Esophagus mucosa (tissue), 1 donor: ENCODE measurements at places on chromosomes 13 and 19.

- ATAC-seq, result no peak
These were observed 46.0 kb downstream of the RGCC start for GRCh38 chr13:41503356-41503755.

- ATAC-seq, result no peak
These were observed 365.9 kb downstream of the FGF14 start for GRCh38 chr13:102035969-102036368.

DNA sequence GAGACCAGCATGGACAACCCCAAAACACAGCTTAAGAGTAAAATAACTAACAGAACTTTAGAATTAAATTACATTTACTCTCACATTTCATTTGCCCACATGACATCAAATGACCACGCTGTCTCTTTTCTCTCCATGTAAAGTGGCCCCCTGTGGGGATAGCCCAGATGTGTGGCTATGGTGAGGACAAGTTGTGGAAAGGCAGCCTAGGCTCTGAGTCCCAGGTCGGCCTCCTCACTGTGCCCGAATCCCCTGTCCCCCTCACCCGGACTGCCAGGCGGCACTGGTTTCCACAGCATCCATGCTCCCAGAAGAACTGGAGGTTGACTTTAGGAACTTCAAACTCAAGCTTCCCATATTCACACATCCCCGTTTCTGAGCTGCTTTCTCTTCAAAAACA, 111.8 kb upstream of the UQCRFS1 start:
- ATAC-seq, result no peak

GRCh38 chr13:98537740-98538139, 39.2 kb downstream of the STK24 start:
- ATAC-seq, result no peak

DNA sequence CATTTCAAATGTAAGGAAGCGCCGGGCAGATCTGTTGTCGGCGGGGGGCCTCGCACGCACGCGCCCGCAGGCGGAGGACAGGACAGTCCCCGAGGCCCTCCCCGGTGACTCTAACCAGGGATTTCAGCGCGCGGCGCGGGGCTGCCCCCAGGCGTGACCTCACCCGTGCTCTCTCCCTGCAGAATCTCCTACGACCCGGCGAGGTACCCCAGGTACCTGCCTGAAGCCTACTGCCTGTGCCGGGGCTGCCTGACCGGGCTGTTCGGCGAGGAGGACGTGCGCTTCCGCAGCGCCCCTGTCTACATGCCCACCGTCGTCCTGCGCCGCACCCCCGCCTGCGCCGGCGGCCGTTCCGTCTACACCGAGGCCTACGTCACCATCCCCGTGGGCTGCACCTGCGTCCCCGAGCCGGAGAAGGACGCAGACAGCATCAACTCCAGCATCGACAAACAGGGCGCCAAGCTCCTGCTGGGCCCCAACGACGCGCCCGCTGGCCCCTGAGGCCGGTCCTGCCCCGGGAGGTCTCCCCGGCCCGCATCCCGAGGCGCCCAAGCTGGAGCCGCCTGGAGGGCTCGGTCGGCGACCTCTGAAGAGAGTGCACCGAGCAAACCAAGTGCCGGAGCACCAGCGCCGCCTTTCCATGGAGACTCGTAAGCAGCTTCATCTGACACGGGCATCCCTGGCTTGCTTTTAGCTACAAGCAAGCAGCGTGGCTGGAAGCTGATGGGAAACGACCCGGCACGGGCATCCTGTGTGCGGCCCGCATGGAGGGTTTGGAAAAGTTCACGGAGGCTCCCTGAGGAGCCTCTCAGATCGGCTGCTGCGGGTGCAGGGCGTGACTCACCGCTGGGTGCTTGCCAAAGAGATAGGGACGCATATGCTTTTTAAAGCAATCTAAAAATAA, 18.2 kb downstream of the IL17D start:
- peak; percentile 40 for ATAC-seq

DNA sequence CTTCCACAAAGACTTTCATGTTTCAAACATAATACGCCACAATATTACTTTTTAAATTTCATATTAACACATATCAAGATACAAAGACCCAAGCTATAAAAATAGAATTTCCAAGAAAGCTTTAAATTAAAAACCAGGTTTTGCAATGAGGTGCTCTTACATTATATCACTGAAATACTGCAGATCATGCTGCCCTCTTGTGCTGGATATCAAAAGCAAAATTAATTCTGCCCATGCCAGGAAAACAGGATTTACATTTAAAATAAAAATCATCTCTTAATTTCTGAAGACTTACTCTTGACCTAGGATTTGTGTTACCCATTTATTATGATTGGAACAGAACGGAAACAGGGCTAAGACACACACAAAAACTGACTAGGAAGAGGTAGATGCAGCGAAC, 145.0 kb downstream of the ABCC4 start:
- no peak for ATAC-seq

GRCh38 chr19:11322269-11323024, 17.0 kb downstream of the RAB3D start:
- peak; percentile 25 for ATAC-seq

GRCh38 chr13:64709079-64709478, 2521.1 kb downstream of the PCDH9 start:
- no peak for ATAC-seq

GRCh38 chr19:35162471-35163326, 8.2 kb downstream of the FXYD5 start:
- ATAC-seq, result peak; percentile 89

GRCh38 chr19:44539236-44539826, 9.9 kb upstream of the CEACAM20 start:
- no peak for ATAC-seq

DNA sequence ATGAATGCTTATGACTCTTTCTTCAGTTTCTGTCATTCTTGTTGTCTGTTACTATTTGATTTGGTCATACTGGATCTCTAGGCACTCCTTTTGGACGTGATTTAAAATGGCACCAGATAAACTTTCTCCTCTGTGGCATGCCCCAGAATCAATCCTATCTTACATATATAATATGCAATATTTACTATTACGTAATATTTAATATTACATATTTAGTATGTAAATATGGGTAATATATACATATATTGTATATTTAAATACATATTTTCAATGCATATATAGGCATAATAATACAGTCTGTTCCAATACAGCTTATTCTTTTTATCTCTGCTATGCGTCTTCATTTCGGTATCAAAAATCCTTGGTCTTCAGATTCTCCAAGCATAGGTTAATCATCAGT, 104.4 kb upstream of the PRR20A start:
- no peak for ATAC-seq

GRCh38 chr19:55156202-55157063, 1.1 kb downstream of the TNNI3 start:
- peak; percentile 30 for ATAC-seq

DNA sequence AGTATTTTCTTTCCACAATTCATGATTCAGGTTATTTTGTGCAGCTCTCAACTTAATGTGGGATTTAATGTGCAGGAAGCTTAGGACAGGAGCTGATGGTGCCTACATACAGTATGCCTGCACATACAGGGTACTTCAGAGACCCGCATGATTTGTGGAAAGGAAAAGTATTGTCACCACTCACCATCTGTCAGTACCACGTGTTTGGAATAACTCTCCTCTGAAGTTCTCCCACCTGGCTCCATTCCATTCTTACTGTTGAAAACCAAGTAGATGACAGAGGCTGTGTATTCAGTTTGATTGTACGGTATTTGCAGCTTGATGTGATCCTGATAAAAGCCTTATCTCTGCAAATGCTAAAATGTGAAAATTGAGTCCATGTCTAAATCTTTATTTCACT, 85.7 kb downstream of the ZAR1L start:
- ATAC-seq, result no peak

GRCh38 chr13:41107584-41108014, 25.0 kb downstream of the KBTBD6 start:
- no peak for ATAC-seq

DNA sequence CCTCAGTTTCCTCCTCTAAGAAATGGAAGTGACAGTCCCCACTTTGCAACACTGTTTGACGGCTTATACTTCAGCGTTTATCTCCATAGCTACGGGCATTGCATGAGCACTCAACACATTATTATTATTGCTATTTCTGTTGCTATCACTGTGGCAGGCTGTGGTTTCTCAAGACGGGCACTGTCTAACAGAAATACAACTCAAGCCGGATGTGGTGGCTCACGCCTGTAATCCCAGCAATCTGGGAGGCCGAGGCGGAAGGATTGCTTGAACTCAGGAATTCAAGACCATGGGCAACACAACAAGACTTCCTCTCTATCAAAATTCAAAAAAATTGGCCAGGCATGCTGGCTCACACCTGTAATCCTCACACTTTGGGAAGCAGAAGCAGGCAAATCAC, 4.9 kb upstream of the ZSWIM4 start:
- no peak for ATAC-seq
